ENCODE measurements at places on chromosomes 3 and 15.

DNA sequence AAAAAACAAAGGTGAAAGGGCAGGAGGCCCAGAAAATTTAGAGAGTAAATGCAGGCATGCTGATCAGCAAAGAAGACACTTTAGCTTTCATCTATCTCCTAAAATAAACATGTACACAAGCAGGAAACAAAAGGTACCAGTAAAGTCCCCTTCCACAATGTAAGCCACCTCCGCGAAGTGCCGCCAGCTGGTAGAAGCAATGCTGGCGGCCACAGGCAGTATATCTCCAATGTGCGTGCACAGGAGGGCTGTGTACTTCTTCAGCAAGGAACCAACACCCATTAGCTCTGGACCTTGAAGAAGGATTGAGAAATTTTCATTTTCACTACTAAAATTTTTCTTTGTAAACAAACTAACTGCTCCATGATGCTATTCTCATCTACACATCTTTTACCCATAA is 75.4 kb downstream of the HERC2 start:
- DNase-seq = no peak

GRCh38 chr3:183064475-183064874 is 34.8 kb downstream of the MCCC1 start:
- no peak for DNase-seq

GRCh38 chr3:5517921-5518320 is 330.4 kb downstream of the EDEM1 start:
- DNase-seq = no peak

DNA sequence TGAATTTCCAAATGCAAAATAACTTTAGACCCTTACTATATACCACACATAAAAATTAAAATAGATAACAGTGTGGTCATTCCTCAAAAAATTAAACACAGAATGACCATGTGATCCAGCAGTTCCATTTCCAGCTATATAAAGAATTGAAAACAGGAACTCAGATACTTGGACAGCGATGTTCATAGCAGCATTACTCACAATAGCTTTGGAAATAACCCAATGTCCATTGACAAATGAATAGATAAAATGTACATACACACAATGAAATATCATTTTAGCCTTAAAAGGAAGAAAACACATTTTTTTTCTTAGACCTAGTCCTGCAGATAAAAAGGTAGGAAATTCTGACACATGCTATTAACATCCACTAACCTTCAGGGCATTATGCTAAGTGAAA is 26.7 kb downstream of the RAD51 start:
- no peak for DNase-seq

GRCh38 chr3:99578339-99578970 is 59.9 kb upstream of the COL8A1 start:
- DNase-seq = no peak

GRCh38 chr3:149658744-149659497 is 1.1 kb upstream of the WWTR1 start:
- no peak for DNase-seq

- DNase-seq = no peak
Observed at GRCh38 chr15:50075319-50075718, 43.7 kb downstream of the ATP8B4 start.

- DNase-seq = no peak
Observed at GRCh38 chr15:59993950-59994401, 10.1 kb upstream of the FOXB1 start.
